ENCODE measurements at places on chromosomes 1 and 21.

DNA sequence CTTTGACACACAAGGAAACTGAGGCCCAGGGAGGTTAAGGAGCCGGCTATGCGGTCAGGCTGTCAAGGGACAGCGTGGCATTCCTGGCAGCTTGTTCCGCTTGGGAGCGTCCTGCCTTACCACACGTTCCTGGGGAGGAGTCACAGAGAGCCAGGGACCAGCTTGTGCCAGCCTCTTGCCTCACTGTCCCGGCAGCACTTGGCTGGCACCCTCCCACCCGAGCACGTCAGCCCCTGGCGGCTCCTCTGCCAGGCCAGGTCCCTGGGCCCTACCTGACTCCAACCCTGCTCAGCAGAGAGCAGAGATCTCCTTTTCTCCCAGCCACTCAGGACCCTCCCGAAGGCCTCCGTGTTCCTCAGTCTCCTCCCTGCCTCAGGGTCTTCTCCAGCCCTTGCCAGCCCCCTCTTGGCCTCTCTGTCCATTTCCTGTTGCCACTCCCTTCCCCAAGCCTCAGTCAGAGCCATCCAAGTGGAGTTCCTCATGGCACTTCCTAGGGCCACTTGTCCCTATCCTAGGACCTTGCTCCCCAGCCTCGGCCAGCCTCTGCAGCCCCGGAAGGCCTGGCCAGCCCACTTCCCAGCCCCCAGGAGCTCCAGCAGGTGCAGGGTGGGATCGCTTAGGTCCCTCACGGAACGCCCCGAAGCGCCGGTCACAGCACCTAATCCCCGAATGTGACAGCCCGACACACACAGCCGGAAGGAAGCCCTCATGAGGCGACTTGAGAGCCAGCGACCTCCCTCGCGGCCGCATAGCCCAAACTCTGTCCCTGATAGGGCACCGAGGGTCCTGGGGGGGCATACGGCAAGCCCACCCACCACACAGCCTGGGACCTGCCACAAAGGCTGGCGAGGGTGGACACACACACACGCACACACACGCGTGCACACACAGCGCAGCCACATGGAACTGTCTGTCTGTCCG lies 130.3 kb downstream of the CASZ1 start:
- no peak for DNase-seq

DNA sequence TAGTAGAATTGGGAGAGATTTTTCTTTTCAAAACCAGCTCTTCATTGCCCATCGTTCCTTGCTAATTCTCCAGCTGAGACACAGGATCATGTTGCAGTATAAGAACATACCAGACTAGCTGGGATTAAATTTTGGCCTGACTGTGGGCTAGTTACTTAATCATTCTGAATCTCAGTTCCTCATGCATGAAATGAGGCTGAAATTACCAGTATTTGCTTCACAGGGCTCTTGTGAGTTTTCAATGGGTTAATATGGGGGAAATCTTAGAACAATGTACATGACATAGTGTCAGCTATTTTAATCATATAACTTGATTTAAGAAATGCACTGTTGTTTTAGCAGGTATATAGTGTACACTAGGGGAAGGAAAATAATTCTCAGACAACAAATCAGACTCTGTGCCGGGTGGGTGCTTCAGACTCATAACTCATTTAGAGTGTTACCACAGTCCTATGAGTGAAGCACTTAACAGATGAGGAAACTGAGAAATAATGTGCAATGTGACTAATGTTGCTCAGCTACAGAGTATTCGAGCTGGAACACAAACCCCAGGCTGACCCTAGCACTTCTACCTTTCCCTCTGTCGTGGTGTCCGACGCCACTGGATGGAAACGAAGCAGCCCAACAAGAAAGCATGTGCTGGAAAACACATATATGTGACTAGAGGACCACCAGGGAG lies 137.6 kb upstream of the SGIP1 start:
- no peak for DNase-seq

DNA sequence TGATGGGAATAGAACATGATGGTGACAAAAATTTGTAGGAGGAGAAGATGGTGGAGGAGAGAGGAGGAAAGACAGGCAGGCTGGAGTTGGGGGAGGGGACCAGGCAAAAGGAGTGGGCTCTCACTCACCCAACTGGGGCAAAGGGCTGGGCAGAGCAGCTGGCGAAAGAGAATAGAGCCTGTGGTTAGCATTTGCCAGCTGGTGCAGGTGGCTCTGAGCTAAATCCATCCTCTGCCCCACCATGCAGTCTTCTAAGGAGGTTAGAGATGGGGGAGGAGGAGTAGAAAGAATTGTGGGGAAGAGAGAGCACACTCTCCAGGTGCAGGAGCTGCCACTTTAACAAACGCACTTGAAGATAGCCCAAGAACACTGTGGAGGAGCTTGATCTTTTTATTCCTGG lies 27.6 kb upstream of the SLAMF1 start:
- DNase-seq: no peak

DNA sequence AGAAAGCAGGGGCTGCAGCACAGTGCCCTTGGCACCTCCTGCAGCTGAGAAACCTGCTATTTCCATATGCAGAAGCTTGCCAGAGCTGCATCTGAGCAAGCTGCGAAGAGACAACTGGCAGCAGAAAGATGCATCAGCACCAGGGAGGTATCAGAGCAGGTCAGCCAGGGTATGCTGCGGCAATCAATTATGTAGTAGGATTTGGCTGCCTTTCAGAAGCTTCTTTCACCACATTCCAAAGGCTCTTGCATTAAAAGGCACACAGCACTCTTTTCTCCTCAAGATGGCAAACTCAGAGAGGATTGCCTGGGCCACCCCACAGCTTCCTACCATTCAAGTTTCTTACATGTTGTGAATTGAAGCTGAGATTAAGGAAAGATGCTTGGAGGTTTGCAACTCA lies 47.6 kb upstream of the RAP1A start:
- no peak for DNase-seq

- no peak for DNase-seq
Observed at GRCh38 chr1:64038965-64039364, 164.5 kb upstream of the UBE2U start.

GRCh38 chr1:63759778-63760177 lies 14.0 kb upstream of the ROR1 start:
- DNase-seq: no peak

DNA sequence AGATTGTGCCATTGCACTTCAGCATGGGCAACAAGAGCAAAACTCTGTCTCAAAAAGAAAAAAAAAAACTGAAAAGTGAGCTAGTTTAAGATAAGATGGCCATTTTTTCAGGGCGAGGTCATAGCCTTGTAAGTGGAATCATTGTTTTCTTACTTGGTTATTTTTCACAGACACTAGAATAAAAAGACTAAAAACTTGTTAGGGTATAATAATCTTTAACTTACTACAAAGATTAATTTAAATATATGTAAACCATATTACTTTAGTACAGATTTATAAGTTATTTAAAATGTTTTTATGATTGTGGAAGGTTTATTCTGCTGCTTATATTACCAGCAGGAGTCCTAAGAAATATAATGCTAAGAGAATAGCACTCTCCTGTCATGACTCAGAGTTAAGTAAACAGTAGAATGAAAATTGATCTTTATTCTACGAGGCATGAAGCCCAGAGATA lies 23.5 kb downstream of the ANGPTL1 start:
- no peak for DNase-seq

DNA sequence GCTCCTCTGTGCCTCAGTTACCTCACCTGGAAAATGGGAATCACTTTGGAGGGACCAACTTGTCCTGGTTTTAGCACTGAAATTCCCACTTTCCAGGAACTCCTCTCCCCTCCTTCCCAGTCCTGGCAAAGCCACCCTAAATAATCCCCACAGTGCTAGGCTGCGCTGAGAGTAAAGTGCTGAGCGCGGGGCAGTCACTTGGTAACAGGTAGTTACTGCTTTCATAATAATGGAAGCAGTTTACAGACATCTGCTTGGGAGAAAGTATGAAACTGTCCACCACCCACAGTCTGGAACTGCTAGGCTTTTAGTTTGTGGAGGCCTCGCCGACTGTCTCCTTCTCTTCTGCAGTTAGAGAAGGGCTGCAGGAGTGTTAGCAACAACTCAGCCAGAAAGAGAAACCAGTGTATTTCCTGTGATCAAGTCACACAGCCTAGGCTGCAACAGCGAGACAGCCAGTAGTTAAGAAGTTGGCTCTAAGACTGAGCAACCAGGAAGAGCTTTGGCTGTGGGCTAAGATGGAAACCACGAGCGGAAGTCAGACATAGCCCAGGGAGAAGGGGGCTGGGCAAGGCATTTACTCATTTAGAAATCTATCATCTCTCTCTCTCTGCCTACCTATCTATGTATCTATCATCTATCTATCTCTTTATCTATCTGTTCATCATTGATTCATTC lies 30.8 kb upstream of the ABCG1 start:
- peak; percentile 61 for DNase-seq
